Kidney (tissue), 22 donors: ENCODE measurements at places on chromosomes 6 and 20. TPM values are rescaled to one million over a fixed set of nuclear protein-coding genes. Genes with fewer than 3 reads are reported as not detected.

Gene TULP1
- not detected for total RNA-seq

Gene EBF4
- total RNA-seq, result 10.2 TPM

- DNase-seq, result no peak
Measured at GRCh38 chr6:13479206-13479800, 8.1 kb downstream of the GFOD1 start.

- DNase-seq, result no peak
Measured at GRCh38 chr6:139522511-139523220, 148.2 kb upstream of the CITED2 start.

Gene CFB
- total RNA-seq, result 200 TPM

DNA sequence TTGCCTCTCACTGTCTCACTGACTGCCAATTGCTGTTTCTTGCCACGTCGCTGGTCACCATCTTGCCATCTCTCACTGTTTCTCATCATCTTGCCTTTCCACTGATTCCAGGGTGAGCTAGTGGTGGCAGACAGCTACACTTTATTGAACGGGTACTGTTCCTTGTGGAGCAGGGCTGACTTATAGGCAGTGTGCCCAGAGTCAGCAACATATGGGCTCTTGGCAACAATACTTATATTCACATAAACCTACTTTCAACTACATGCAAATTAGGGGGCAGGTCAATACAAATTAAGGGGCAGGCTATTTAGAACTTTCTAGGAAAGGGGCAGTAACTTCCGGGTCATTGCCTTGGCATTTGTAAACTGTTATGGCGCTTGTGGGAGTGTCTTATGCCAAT, 186.2 kb upstream of the SYNDIG1 start:
- no peak for DNase-seq

Gene HCRTR2
- total RNA-seq, result not detected

GRCh38 chr6:126880964-126881363, 237.5 kb upstream of the RSPO3 start:
- no peak for DNase-seq

DNA sequence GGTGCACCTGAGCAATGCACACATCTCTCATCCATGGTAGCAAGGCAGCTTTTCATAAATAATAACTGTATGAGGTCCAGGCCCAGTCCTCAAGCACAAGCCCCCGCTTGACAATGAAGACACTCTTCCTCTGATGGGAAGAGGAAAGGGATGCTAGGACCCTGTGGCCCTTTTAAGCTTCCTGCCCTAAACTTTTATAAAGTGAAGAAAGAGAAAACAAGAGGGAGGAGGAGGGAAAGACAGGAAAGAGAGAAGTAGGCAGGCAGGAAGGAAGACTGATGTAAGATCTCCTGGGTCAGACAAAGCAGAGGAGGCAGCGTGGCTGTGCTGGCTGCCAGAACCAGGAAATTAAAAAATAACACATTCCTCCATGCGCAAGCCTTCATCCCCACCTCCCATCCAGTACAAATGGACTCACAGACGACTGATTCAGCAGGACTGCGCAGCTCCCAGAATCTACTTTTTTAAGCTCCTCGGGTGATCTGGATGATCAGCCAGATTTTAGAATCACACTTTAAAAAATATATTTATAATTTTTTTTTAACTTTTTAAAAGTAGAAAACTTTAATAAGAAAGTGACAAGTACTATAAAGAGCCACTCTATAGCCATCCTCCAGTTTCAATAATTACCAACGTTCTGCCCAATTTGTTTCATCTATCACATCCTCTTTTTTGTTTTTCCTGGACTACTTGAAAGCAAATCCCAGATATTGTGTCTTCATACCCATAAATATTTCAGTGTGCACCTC, 16.5 kb downstream of the TNFAIP3 start:
- no peak for DNase-seq
